ENCODE measurements at places on chromosomes 7 and 10.

DNA sequence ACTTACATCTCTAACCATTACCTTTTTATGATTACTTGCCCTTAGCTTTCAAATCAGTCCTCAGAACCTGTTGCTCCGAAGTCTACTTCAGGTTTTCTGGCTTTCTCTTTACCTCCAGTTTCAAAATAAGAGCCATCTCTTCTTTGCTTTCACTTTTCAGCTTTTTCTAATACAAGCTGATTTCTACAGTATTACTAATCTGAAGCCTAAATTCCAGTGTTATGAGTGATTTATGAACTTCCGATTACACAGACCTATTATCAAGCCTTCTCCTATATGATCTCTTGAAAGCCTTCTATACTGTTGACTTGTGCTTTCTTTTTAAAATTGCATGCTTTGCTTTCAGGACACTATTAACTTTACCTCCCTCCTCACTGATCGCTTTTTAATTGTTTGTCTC lies 1307.8 kb upstream of the CELF2 start:
- no peak for DNase-seq

- DNase-seq, result no peak
Measured at GRCh38 chr10:60009710-60010383, 103.5 kb upstream of the CCDC6 start.

- DNase-seq, result no peak
Measured at GRCh38 chr7:41732843-41733306, 30.0 kb upstream of the INHBA start.

GRCh38 chr7:82593780-82594179 lies 150.2 kb upstream of the CACNA2D1 start:
- DNase-seq, result no peak

DNA sequence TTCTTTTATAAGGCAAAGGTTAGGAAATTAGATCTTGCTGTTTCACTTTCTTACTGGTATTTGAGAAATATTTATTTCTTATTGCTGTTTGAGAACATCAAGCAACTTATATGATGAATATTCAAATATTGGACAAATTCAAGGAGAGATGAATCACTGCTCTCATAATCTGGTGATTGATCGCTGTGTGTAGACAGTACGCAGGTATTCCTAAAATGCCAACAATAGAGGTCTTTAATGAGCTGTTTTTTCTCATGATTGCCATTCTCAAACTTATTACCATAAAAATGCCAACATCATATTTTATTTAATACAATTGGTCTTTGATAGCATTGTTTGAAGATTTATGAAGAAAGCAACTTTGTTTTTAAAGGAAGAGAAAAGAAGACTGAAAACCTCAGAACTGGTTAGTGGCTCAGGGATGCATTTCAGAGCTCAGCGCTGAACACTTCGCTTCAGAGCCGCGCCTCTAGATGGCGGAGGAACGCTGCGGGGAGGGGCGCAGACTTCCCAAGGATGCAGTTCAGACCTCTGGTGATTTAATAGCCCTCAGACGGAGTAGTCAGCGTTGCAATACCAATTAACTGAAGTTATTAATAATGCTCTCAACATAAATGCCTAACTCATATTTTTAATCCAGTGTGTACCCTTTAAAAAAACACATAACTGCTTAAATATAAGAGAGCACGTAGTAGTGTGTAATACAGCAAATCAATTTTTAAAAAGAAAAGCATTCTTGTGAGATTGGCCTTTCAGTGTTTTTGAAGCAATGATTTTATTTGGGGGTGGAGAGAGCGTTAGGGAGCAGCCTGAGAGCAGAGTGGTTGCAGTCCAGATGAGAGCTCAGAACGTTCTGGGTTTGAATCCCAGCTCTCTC lies 38.5 kb upstream of the STEAP4 start:
- DNase-seq, result peak; percentile 35

- DNase-seq, result no peak
Measured at GRCh38 chr7:94178230-94178629, 174.1 kb upstream of the BET1 start.

DNA sequence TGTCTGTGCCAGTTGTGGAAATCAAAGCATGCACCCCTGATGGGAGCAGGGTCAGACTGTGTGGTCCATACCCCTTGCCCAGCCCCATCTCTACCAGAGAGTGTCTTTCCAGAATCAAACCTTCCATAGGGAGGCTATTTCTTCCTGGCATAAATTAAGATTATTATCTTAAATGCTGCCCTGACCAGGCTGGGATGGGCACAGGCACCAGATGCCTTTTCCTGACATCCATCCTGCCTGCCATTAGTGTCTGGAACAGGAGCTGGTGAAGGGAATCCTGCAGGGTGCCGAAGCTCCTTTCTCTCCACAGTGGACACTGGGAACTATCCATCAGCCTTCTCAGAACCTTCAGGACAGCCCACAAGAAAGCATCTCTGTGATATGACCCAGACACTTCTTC lies 296.3 kb downstream of the GRID1 start:
- DNase-seq, result no peak

DNA sequence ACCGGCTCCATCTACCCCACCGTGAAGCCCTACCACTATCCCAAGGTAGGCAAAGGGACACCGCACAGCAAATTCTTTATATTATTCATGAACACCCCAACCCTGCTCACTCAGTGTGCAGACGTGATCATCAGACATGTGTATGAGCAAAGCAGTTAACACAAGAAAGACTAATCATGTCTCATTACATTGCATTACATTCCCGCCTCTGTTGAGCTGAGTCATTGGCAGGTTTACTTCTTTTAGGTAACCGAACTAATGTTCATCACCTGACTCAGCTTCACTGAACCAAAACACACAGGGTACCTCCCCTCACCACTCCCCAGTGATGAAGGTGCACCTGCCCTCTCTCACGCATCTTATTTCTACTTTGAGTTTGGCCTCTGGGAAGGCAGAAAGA lies 233.4 kb downstream of the PAXIP1 start:
- DNase-seq, result no peak

DNA sequence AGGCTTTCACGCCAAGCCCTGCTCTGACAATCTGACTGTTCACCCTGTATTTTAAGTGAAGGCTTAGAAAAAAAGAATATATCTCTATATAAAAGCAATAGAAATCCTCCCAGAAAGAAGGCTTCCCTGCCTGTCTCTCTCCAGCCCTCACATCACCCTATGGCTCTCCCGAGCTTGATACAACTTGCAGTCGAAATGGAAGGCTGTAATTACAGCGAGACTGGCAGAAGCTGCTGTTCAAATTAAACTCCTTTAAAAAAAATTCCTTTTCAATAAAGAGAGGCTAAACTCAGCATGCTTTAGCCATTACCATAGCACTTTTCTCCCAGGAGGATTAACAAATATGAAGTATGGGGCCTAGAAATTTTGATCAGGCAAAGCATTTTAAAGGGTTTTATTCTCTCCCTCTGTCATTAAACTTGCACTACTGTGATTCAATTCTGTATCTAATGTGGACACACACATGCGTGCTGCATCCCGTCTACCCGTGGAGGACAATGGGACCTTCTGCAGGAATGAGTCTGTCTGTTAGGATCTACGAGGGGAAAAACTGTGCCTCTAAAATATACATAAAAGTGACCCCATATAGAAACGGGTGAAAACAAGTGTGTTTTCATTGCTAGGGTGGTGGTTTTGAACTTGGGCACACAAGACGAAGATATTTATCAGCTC lies 223.8 kb downstream of the USP6NL start:
- DNase-seq, result no peak

DNA sequence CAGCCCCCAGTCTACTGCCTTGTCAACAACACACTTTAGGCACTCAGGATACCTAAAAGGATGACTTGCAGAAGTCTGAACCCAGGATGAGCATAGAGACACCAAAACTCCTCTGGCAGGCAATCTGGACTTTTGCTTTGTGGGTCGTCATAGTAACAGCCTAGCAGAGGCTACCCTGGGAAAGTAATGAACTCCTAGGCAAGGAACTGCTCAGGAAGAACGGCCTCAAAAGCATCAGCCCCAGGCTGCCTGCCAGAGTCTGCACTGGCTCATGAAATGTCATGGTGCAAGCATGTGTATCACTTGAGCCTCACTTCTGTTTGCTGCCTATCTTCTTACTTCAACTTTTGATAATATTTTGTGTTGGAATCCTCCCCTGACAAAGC lies 715.1 kb downstream of the GRID1 start:
- DNase-seq, result no peak

- no peak for DNase-seq
Measured at GRCh38 chr10:52993109-52993508, 220.5 kb upstream of the MBL2 start.

DNA sequence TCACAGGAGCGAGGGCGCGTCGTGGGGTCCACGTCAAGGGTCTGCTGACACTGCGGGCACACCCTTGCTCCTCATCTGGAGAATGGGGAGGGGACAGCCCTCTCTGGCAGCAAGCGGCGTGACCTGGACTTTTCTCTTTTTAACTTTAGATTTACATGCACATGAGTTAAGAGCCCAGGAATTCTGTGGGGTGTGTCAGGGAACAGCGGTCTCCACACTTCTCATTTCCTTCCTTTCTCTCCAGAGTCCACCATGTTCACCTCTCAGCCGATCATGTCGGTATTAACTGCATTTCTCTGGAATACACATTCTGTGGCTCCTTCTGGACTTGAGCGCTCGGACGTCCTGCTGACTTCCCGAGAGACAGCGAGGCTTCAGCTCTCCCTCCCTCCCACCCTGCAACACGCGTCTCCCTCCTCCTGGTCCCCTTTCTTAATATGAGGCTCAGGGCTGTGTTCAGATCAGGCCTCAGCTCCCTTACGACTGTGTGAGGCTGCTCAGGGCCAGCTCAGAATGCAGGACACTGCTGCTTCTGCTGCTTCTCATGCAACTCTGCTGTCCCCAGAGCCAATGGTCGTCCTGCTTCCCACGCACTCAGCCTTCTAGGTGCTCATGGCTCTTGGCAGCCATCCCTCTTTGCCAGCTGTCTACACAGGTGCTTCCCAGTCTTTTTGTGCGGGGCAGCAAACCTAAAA lies 261.3 kb downstream of the ELFN1 start:
- no peak for DNase-seq

DNA sequence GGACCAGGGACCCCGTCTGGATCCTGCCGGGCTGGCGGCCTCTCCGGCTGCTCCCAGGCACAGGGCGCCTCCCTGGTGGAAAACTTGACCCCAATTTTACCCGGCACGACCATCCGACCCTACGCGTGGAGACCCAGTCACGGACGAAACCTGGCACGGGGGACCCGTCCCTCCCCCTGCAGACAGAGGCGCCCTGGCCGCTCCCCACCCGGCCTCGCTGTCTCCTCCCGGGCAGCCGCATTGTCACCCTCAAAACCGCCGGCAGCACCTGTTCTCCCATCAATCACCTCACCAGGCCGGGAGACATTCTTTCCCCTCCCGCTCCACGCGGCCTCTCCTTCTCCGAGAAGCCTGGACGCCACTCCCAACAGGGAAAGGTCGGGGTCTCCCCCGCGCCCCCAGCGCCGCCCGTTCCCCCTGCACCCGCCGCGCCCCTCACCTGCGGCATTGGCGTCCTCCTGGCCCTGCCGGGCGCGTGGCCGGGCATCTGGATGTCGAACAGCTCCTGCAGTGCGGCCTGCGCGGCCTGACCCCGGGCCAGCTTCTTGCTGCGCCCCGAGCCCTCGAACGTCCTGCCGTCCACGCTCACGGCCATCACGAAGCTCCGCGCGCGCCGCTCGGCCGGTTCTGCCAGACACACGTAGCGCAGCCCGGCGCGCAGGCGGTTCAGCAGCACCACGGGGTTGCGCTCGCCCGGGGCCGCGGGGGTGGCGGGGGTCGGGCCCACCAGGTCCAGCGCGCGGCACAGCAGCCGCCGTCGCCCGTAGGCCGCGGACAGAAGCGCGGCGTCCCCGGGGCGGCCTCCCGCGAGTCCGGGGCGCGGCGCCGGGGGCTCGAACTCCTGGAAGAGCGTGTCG lies 306.6 kb downstream of the WDR37 start:
- DNase-seq, result no peak

DNA sequence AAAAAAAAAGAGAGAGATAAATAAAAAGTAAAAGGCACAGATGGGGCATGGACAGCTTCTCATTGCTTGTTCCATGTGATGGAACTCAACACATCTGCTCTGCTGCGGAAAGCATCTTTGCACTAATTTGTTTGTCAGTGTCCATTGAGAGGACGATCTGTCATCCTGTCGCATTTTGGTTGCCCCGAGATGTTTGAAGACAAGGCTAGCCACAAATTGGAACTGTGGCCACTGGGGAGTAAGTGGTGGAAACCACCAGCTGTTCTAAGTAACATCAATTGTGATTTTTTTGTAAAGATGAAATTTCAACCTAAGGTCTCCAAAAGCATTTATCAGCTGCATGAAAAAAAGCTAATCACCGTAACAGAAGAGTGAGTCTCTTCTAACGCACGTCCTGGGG lies 312.7 kb downstream of the ADARB2 start:
- no peak for DNase-seq

DNA sequence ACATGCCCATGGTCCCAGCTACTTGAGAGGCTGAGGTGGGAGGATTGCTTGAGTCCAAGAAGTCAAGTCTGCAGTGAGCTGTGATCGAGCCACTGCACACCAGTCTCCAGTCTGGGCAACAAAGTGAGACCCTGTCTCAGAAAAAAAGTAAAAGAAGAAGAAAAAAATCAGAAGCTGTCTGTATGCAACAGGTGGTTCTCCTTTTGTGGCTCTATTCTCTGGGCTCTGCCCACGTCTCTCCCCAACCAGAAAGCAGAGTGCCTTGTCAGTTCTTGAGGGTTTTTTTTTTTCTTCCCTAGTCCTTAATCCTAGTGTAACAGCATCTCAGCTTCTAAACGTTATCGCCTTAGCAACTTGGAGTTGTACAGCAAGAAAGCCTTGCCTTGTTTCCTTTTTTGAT lies 89.5 kb downstream of the PRKCQ start:
- DNase-seq, result no peak

DNA sequence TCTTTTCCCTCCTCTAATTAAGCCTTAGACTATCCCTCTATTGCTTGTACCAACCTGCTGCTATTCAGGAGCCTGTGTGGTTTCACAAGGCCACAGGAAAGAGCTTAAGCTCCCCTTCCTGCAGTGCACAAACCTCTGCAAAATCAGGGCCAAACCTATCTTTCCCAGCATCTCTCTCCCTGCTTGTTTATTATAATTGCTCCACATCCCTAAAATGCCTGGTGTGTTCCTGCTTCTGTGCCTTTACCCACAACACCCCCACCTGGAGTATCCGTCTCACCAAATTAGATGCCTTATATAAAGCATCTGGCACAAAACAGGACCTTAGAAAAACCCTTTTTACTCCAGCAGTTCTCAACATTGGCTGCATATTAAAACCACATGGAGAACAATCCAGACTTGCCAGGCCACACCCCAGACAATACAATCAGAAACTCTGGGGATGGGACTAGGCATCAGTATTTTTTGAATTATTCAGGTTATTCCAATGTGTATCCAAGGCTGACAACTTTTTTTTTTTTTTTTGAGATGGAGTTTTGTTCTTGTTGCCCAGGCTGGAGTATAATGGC lies 16.7 kb downstream of the SEC31B start:
- DNase-seq, result no peak

GRCh38 chr10:75126277-75126676 lies 14.8 kb downstream of the SAMD8 start:
- no peak for DNase-seq

- no peak for DNase-seq
Measured at GRCh38 chr10:25831080-25831479, 102.9 kb upstream of the MYO3A start.

DNA sequence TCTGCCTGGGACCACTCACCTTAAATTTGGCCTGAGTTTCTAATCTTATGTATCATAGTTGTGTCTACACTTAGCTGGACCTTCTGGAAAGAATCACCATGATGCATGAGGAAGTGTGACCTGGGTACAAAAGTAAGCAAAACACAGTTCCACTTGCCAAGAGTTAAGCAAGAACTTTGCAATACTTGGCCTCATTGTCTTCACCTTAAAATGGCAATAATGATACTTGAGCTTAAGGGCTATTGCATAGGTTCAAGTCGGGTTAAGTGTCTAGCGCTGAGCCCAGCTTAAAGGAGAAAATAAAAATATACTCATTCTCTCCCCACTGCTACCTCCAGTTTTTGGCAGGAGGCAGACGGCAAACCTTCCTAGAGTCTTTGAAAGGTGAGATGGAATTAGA lies 133.9 kb upstream of the BMPER start:
- DNase-seq, result no peak
